ENCODE measurements at places on chromosomes 12 and 14.

DNA sequence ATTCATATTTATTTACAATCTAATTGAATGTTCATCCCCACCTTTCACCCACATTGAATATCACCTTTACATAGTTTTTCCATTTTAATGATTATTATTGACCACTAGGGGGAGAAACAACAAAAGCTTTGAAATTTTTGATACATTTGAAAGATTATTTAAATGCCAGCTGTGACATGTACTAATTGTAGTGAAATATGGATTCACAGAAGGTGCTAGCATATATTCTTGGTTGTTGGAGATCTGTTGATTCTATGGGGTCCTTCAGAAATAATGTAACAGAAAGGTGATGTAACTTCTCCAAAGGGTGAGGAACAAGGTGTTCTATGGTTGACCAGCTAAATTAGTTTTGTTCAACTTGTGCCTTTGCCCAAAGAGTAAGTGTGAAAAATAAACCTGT is 22.4 kb upstream of the GPR33 start:
- DNase-seq: no peak

DNA sequence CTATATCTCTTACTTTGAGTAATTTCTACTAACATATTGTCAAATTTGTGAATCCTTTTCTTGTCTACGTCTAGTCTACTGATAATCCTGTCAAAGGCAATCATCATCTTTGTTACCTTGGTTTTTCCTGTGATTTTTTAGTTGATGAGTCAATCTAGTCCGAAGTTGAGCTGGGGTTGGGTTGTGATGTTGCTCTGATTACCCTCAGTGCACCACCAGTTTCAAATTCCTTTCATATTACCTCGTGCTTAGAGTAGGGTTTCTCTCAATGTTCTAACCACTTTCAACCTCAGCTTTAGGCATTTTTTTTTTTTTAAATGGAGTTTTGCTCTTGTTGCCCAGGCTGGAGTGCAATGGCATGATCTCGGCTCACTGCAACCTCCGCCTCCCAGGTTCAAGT is 186.8 kb downstream of the BTG1 start:
- no peak for DNase-seq

DNA sequence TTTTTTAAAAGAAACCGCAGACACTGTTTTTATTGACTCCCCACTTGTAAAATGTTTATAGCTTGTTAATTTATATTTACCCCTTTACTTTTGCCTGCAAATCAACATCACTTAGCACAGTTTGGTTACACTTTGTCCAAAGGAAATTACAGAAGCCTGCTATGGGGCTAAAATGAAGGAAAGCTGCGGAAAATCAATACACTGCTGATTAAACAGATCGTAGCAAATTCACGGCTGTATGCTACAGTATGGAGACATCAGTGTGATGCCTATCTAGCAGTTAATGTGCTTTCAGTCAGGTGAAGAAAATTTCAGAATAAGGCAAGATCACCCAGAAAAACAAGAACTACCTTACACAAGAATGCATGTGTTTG is 110.0 kb downstream of the FOXG1 start:
- DNase-seq: no peak

DNA sequence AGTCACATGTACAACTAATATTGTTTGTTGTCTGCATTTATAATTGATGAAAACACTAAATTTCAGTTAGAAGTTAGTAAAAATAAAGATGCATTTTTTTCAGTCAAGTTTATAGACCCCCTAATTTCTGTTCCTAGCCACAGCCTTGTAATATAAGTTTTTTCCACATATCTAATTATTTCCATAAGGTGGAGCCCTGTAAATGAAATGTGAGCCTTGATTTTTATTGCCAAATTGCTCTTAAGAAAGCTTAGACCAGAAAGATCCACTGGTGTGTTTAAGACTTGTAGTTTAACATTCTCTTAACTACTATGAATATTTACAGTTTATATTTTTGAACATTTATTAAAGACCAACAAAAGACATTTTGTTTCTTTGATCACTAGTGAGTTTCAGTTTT is 322.1 kb upstream of the RGS6 start:
- DNase-seq: no peak

All from upper lobe of right lung (tissue), 1 donor.